Heart left ventricle (tissue), 16 donors: ENCODE measurements at places on chromosomes 5 and 9. TPM values are rescaled to one million over a fixed set of nuclear protein-coding genes. Genes with fewer than 3 reads are reported as not detected.
A peak's percentile ranks its signal among the peaks of the same experiment; 100 is the strongest.

DNA sequence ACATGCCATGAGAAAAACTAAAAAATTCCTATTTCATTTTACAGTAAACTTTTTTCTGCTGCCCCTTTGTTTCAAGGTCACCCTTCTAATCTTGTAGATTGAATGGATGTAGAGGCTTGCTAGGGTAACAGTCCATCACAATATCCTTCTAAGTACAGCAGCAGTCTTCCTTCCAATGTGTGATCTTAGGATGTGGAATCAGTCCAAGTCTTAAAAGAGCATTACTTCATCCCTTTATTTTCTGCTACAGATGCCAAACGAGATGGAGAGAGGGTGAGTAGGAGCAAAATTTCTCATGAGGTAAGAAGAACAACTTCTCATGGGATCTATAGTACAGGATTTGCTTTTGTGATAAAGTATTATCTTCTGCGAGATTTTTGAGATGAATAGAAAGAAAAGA is 704 bp upstream of the IL33 start:
- no peaks in the 10 kb centered on the region for H3K36me3 ChIP-seq
- peak overlapping the region; percentile 54 for H3K27ac ChIP-seq

DNA sequence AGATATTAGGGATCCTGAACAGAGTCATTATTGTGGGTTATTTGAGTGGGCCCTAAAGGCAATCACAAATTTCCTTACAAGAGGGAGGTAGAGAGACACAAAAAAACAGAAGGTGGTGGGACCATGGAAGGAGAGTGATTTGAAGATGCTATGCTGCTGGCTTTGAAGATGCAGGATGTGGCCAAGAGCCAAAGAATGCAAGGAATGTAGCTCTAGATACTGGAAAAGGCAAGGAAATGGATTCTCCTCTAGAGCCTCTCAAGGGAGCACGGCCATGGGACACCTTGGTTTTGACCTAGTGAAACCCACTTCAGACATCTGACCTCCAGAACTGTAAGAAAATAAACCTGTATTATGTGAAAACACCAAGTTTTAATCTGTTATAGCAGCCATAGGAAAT is 53.8 kb downstream of the TTC39B start:
- no peak overlapping the region for H3K4me3 ChIP-seq
- no peak overlapping the region for H3K27ac ChIP-seq
- no peaks in the 10 kb centered on the region for H3K4me1 ChIP-seq
- H3K36me3 ChIP-seq = no peaks in the 10 kb centered on the region

GRCh38 chr5:93603793-93604643 is 21.0 kb downstream of the NR2F1 start:
- no peaks in the 10 kb centered on the region for H3K36me3 ChIP-seq
- peaks cover 53% of the 10 kb centered on the region for H3K27me3 ChIP-seq
- H3K4me1 ChIP-seq = no peaks in the 10 kb centered on the region
- H3K27ac ChIP-seq = no peak overlapping the region
- no peak overlapping the region for H3K4me3 ChIP-seq
- DNase-seq = no peak

GRCh38 chr5:73189871-73190376 is 16.9 kb downstream of the TMEM174 start:
- no peak overlapping the region for H3K27ac ChIP-seq
- peaks cover 3% of the 10 kb centered on the region for H3K4me1 ChIP-seq
- no peak for DNase-seq
- no peak overlapping the region for H3K4me3 ChIP-seq

Gene ITGA2
- 10.7 TPM for total RNA-seq

Gene ELL2
- 68.1 TPM for total RNA-seq

- DNase-seq = no peak
- H3K4me1 ChIP-seq = no peaks in the 10 kb centered on the region
- H3K4me3 ChIP-seq = no peak overlapping the region
- H3K27me3 ChIP-seq = no peaks in the 10 kb centered on the region
Measured at GRCh38 chr9:29289365-29289764, 1716.1 kb upstream of the C9orf72 start.

Gene CAMK2A
- 21.6 TPM for total RNA-seq

DNA sequence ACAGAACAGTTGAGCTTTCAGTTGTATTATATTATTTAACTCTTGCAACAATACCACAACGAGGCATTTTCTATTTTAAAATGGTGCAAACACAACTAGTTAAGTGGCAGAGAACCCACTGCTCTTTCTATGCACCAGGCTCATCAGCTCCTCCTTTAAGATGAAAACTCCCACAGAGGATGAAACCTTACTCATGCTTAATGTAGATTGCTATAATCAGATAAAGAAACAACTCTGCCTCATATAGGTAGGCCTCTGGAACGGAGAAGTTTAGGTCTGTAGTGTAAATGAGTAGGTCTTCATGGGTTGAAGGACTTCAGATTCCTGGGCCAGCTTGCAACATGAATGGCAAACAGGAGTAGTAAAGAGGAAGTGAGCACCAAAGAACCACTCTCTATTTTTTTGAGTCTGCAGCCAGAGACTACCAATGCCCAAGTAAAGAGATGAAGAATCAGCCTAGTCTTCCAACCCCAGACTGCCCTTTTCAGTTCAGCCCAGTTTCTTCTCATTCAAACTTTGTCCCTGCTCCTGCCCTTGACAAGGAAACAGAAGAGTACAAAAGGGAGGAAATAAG is 33.9 kb downstream of the HACD4 start:
- no peaks in the 10 kb centered on the region for H3K4me1 ChIP-seq
- H3K36me3 ChIP-seq = peaks cover 49% of the 10 kb centered on the region
- no peak overlapping the region for H3K4me3 ChIP-seq
- DNase-seq = no peak
- H3K27me3 ChIP-seq = no peaks in the 10 kb centered on the region

Gene ESM1
- not detected for total RNA-seq

DNA sequence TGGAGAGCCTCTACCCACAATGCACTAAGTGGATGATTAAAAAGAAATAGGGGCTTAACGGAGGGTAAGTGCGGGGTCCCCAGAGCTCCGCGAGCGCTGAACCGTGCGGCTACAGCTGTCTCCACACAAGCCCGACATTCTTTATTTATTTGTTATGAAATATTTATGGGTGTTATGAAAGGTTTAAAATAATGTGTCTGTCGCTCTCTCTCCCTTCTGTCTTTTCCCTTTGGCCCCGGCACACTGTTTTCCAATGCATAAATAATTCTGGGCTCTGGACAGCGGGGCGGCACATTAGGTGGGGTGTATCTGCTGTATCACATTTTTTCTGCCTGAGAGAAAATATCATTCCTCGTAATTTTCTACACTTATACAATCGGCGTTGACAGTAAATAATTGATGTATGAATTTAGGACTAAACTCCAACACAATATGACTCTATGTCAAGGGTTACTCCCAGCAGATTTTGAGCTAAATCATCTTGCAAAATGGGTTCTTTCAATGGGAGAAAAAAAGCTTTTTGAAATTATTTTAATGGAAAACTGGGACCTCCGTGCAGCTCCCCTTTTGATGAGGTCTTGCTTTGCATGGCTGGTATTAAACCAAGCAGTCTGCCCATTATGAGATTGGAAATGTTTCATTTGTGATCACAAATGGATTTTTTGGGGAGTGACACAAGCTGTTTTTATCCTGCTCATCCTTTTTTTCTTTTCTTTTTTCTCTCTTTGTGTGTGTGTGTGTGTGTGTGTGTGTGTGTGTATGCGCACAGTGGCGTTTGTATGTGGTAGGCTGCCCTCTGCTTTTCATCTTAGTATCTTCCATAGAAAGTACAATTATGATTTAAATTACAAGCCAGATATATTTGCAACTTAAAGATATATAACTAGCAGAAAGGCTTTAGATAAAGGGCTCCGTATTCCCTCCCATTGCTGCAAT is 370.6 kb upstream of the IRX4 start:
- H3K27me3 ChIP-seq = peaks cover 8% of the 10 kb centered on the region
- no peak overlapping the region for H3K4me3 ChIP-seq
- no peak for DNase-seq
- no peaks in the 10 kb centered on the region for H3K36me3 ChIP-seq
- H3K27ac ChIP-seq = no peak overlapping the region
- H3K4me1 ChIP-seq = no peaks in the 10 kb centered on the region

- DNase-seq = no peak
- no peaks in the 10 kb centered on the region for H3K36me3 ChIP-seq
- H3K4me3 ChIP-seq = no peak overlapping the region
- no peaks in the 10 kb centered on the region for H3K4me1 ChIP-seq
- H3K27ac ChIP-seq = no peak overlapping the region
Measured at GRCh38 chr5:166991601-166992000, 1299.8 kb upstream of the WWC1 start.

Gene EPB41L4A
- 20.8 TPM for total RNA-seq

DNA sequence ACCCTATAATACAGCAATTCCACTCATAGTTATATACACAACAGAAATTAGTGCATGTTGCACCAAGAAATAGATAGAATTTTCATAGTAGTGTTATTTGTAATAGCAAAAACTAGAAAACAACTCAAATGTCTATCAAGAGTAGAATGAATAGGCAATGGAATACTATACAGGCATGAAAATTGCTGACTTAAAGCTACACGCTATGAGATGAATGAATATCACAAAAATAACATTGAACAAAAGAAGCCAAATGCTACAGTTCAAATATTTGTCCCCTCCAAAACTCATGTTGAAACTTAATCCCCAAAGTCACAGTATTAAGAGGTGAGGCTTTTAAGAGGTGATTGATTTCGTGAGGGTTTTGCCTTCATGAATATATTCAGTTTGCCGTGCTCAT is 215.1 kb downstream of the FRMD3 start:
- H3K4me3 ChIP-seq = no peak overlapping the region
- H3K4me1 ChIP-seq = no peaks in the 10 kb centered on the region

Gene AQP7
- 96.3 TPM for total RNA-seq

- no peaks in the 10 kb centered on the region for H3K4me1 ChIP-seq
- no peak for DNase-seq
- H3K27me3 ChIP-seq = no peaks in the 10 kb centered on the region
- no peaks in the 10 kb centered on the region for H3K36me3 ChIP-seq
Measured at GRCh38 chr9:111700776-111701175, 39.4 kb downstream of the GNG10 start.

Gene DMGDH
- total RNA-seq = 3.2 TPM

DNA sequence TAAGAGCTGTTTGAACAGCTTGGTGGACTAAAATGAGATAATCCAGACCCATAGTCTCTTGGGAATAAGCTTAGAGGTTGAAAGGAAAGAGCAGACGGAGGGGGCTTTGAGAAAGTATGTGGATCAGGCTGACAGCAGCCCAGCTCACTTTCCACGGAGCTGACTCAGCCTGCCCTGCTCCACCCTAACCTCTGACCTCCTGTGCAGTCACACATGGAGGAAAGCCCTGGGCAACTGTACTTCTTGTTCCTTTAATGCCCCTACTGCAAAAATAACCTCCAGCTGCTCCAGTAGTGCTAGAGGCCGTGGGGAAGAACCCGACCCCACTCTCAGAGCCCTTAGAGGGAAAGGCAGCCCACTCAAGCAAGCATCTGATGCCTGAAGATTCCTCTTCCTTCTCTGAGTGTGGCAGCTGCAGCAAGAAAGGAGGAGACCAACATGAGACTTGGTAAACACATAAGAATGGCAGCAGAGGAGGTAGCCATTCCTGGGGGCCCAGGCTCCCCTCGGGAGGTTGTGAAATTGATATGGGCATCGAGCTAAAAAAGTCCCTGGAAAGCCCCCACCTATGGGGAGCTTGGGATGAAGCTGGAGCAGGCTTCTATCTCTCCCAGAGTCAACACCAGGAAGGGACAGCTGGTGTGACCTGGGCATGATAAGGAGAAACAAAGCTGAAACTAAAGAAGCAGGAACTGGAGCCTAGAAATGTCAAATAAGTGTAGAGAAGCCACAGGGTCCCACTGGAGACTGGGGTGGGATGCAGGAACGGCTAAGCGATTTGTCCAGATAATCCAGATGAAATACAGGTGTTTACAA is 204.3 kb downstream of the PIK3R1 start:
- no peak overlapping the region for H3K4me3 ChIP-seq
- peaks cover 24% of the 10 kb centered on the region for H3K4me1 ChIP-seq
- no peaks in the 10 kb centered on the region for H3K36me3 ChIP-seq
- H3K27me3 ChIP-seq = no peaks in the 10 kb centered on the region
- DNase-seq = no peak

Gene ANKRD31
- 0.11 TPM for total RNA-seq

DNA sequence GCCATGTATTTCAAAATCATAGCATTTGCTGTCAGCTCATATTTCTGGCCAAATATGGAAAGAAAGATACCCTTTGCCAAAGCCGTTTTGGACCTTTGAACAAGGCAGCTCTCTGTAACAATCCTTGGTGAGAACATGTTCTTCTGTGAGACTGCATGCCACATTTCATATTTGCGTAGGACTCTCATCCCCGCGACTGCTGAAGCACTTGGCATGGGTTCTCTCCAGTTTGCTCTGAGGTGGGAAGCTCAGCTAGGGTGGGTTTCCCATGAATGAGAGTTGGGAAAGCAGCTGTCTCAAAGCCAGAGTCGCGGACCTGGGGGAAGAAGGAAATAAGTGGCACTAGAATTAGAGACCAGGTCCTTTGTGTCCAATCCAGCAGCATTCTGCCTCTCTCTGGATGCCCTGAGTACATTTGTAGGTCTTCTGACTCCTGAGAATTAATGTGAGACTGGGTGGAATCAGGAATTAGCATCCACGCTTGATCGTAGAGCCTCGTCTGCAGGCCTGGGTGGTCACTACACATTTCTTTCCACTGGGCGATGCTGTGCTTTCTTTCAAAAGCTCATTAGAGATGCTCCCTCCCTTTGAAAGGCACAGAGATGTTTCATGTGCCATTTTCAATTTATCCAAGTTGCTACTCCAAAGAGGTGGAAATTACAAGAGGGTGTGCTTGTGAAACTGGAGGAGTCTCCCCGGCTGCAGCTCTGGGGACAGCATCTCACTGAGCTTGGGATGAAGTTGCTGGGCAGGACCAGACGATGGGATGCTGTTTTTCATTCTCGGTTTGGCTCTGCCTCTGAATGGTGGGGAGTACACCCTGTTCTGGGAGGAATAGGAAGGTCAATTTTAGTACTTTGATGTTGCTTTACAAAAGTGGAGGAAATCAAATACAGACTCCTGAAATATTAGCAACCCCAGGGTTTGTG is 197.2 kb downstream of the GADD45G start:
- H3K4me1 ChIP-seq = peaks cover 13% of the 10 kb centered on the region
- no peaks in the 10 kb centered on the region for H3K27me3 ChIP-seq
- H3K27ac ChIP-seq = no peak overlapping the region
- H3K4me3 ChIP-seq = no peak overlapping the region
- H3K36me3 ChIP-seq = no peaks in the 10 kb centered on the region

DNA sequence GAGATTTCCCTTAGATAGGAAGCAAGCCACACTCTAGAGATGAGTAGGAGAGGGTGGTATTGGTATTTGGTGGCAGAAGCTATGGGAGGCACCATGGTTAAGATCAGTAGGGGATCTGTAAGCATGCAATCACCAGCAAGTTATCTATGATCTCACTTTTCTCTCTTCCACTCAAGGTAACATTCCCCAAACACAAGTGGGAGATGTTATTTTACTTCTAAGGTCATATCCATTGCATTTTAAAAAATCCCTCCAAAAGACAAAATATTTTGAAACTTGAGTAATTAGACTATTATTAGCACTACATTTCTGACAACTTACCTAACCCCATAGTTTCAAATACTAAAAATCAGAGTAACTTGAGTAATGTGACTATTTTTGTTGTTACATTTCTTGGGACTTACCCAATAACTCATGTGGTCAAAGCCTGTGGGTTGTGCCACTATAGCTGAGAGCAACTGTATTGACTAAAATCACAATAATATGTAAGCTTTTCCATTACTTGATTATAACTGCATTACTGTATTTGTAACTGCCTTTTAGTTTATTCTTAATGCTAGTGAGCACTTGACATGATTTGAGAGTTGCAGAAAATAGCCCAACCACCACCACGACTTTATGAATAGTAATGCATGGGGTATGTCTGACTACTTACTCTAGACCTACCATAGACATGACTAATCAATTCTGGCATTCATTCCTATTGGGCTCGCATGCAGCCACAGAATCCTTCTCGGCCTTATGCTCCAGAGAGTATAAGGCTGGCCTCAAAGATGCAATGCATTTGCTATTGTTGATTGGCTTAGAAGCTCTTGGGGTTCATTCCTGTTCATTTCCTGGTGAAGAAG is 264.7 kb downstream of the TRIM32 start:
- H3K36me3 ChIP-seq = no peaks in the 10 kb centered on the region
- H3K4me1 ChIP-seq = no peaks in the 10 kb centered on the region
- no peak overlapping the region for H3K4me3 ChIP-seq
- no peak overlapping the region for H3K27ac ChIP-seq
- no peak for DNase-seq
